ACHN (cell line): ENCODE measurements at places on chromosomes 13 and 19.

GRCh38 chr13:27794921-27795717 lies 2.8 kb downstream of the GSX1 start:
- DNase-seq: no peak

- peak; percentile 55 for DNase-seq
These were observed 526.9 kb downstream of the MYO16 start for GRCh38 chr13:109156181-109156935.

DNA sequence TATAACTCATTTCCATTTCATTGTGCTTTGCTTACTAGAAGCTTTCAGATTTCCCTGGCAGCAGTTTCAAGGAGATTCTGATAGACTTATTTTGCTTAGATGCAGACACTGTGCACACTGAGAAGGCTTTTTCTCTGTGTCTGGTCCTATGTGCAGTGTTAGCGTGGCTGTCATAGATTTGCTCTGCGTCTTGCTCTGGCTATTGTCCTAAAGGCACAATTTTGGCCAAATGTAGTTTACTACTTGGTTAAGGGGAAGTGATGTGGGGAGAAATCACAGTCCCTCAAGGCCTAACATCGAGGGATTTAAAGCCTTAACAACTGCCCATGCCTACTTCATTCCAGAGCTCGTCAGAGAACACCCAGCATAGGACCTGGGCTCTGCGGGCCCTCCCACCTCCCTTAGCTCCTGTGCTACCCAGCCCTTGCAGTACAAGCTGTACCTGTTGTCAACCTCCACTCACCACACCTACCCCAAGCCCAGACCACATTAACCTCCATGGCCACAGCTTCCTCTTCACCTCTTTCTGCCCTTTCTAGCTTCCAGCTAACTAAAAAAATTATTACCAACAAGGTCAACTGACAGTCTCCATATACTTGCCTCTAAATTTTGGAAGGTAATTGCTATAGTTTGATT lies 38.9 kb upstream of the KATNAL1 start:
- no peak for DNase-seq

GRCh38 chr13:62964522-62964921 lies 1548.9 kb upstream of the PCDH20 start:
- no peak for DNase-seq

- DNase-seq: no peak
These were observed 18.3 kb upstream of the ZNF112 start for GRCh38 chr19:44374789-44375188.

DNA sequence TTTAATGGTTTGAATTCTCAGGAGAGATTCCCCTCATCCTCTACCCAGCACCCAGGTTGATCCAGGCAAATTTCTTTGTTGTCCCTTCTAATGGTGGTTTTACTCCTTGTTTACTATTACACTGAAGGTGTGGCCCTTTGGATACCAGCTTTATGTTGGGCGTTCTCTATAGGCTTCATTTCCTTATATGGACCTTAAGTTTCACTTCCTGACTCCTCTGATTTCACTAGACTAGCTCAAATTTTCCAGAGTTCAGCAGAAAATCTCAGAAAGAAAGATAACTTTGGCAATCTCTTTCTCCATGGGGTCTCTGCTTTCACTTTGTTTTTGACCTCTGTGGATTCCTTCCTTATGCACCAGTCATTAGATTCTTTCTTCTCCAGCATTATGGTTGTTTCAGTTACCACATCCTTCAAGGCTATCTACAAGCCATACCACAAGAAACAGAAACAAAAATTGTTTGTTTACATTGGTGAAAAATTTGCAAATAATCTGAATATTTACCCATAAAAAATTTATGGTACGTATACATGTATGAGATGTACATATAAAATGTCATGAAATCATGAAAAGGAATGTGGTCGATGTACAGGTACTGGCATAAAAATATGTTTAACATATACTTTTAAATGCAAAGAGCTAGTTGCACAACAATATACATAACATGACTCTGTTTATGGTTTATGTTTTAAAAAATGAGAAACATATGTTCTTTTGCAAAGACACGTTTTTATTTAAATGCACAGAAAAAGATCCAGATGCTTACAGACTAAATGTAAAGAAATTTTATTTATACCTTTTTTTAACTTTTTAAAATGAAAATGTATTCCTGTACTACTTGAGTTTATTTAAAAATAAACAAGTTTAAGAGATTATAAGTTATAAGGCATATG lies 212.6 kb downstream of the LACC1 start:
- DNase-seq: no peak

DNA sequence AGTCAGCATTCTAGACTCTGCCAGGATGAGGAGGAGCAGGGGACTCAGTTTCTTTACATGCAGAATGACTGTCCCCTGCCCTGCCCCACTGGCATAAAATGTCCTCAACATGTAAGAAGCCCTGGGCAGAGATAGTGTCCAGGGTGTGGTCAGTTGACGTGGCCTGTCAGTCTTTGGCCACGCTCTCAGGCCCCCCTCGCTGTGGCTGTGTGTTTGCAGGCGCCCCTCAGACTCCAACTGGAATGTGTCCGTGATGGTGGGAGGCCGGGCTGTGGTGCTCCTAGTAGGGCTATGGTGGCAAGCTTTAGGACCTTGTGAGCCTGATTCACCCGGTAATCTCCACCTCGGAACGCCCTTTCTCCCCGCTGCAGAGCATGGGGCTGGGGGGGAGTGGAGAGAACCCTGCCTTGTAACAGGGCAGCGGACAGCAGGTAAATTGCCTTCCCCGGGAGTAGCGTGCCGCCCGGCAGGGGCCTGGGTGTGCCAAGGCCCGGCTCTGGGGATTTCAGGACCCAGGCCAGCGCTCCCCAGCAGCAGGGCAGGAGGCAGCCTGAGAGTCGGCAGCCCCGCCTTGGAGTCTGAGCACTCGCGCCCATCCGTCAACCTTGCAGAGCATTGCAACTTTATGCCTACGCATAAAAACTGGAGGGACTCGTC lies 62.3 kb downstream of the CHST8 start:
- peak; percentile 32 for DNase-seq

DNA sequence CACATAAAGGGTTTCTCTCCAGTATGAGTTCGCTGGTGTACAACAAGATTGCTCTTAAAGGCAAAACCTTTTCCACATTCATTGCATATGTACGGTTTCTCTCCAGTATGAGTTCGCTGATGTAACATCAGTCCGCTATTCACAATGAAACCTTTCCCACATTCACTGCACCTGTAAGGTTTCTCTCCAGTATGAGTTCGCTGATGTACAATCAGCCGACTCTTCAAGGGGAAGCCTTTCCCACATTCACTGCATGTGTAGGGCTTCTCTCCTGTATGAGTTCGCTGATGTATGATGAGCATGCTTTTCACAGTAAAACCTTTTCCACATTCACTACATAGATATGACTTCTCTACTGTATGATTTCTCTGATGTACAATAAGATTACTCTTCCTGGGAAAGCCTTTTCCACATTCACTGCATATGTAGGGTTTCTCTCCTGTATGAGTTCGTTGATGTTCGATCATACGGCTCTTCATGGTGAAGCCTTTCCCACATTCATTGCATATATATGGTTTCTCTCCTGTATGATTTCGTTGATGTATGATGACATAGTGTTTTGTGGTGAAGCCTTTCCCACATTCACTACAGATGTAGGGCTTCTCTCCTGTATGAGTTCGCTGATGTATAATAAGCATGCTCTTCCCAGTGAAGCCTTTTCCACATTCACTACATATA lies 6.0 kb upstream of the ZNF614 start:
- no peak for DNase-seq

DNA sequence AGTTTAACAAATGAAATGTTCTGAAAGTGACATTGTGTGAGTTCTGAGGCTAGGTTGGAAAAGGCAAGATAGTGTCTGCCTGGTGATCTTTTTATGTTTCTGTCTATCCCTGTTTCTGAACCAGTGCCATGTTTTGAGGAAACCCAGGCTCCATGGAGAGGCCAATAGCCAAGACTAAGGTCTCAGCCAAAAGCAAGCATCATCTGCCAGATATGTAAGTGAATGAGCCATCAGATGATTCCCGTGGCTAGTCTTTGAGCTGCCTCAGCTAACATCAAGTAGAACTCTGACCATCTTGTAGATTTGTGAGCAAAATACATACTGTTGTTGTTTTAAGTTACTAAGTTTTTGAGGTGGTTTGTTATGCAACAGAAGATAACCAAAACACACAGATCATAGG lies 19.6 kb upstream of the CCNA1 start:
- no peak for DNase-seq

DNA sequence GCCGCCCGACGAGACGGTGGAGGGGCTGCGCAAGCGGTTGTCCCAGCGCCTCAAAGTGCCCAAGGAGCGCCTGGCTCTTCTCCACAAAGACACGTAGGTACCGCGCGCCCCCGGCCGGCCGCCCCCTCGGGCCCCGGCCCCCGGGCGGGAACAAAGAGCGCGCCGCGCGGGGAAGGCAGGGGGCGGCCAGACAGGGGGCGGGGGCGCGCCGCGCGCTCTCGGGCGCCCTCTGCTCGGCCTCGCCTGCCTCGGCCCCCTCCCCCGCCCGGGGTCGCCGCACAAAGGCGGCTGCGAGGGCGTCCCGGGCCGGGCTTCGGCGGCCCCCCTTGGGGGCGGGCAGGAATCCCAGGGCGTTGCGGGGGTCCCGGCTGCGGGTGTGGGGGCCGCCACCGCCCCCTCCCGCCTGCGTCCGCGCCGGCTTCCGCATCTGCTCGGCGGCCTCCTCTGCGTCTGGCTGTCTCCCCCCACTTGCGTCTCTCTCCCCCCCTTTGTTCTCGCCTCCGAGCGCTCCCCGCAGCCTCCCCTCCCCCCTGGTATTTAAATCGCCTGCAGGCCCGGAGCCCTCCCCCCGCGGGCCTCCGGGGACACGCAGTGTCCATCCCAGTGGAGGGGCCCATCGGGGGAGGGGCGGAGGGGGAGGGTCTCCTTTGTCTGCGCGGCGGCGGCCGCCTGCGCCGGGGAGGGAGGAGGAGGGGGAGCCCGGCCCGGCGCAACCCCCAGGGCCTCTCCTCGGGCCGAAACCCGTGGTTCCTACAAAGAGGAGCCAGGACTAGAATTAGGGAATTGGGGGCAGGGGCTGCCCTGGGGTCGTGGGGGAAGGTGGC lies 2.3 kb downstream of the MIDN start:
- no peak for DNase-seq

- peak; percentile 7 for DNase-seq
These were observed 41.1 kb downstream of the GPR12 start for GRCh38 chr13:26719356-26719945.

DNA sequence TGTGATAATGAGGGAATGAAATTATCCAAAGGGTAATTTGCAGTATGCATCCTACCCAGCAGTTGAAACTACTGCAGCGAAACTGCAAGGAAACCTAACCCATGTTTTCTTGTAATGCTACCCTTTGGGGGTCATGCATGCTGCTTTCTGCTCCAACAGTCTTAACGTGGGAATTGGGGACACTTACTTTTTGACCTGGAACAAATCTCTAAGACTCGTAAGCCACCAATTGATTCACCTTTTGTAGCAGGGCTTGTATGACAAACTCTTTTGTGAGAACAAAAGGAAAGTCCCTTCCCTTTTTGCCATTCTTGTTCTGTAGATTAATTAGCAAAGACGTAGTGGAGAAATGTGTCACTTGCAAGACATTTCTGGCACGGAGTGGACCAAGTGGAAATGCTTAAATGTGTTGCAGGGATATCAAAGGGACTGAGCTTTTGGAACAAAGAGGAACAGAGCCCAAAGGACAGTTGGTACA lies 27.4 kb downstream of the LRCH1 start:
- no peak for DNase-seq

GRCh38 chr13:94129490-94129894 lies 350.0 kb downstream of the DCT start:
- DNase-seq: no peak

DNA sequence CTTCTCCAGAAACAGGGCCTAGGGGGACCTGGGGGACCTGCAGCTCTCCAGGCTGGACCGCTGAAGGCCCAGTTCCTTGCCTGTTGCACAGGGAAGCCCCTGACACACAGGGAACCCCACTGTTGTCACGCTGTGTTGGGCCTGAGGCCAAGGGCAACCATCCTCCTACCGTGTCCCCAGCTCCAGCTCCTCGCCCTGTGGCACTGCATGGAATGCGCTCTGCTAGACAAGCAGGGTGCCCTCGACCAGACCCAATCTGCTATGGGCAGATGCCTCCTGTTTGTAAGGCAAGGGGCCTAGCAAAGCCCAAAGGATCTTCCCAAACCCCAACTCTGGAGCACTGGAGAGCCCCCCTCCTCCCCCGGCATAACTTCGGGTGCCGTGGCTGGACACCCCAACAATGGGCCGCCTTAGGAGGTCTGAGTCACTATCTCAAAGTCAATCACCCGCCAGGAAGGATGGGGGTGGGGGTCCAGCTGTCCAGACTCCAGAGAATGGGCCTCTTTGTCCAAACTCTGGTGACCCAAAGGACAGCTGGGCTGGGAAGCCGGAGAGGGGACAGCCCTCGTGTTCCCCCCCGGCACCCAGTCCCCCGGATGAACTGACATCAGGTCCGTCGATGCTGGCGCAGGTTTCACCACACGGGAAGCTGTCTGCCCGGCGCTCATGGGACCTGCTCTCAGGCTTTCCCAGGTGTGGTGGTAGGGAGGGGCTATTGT lies 3.7 kb downstream of the BRSK1 start:
- DNase-seq: no peak

DNA sequence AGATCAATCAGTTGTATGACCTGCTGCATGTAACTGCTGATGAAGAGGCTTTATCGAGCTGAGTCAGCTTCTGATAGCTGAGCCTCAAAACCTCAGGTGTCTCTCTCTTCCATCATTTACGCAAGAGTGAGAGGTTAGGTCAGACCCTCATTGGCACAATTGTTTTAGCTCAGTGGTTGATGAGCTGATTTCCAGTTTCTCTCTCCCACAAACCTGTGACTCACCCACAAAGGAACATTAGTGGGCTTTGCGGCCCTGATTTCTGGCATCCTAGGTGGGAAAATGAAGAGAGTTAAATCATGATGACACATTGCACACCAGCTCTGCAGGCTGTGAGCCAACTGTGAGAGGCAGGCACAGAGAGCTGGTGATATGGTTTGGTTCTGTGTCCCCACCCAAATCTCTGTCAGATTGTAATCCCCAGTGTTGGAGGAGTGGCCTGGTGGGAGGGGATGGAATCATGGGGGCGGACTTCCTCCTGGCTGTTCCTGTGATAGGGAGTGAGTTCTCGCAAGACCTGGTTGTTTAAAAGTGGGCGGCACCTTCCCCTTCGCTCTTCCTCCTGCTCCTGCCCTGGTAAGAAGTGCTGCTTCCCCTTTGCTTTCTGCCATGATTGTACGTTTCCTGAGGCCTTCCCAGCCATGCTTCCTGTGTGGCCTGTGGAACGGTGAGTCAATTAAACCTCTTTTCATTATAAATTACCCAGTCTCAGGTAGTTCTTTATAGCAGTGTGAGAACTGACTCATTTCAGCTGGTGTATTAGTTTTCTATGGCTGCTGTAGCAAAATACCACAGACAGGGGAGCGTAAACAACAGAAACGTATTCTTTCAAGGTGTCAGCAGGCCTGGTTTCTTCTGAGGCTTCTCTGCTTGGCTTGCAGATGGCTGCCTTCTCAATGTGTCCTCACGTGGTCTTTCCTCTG lies 33.5 kb upstream of the TMTC4 start:
- DNase-seq: peak; percentile 74

DNA sequence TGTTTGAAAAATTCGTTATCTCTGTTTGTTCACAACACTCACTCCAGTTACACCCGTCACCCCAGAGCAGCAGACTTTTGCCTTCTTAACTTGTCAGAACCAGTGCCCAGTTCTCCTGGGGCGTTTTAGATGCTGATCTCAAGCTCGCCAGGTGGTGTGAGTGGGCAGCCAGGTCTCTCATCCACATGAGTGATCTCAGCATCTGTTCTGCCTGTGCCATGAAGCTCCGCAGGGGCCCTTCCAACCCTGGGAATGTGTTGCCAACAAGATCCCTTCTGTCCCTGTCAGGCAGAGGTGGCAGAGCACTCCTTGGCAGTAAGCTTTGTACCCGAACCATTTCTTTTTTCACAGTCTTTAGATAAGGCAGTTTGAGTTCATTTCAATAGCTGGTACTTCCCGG lies 896.5 kb downstream of the UQCRFS1 start:
- no peak for DNase-seq
